ENCODE measurements at places on chromosomes 7 and 10.

GRCh38 chr7:114026486-114027089, 107.8 kb upstream of the PPP1R3A start:
- DNase-seq = peak; percentile 33

DNA sequence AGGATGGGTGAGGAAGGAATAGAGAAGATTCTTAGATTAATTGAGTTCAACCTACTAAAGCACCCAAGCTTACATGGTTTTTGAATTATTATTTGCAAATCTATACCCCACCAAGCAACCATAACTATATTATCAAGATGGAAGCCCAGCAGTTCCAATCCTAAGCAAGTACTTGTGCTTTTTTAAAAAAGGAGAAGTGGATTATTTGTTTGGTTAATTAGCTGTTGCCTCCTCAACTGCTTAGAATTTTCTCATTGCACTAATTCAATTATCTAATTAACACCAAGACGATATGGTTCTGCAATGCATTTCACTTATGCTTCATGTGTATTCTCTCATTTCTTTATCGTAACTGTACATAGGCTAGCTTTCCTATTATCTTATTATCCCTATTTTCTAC, 27.3 kb upstream of the WIPF3 start:
- DNase-seq = no peak

DNA sequence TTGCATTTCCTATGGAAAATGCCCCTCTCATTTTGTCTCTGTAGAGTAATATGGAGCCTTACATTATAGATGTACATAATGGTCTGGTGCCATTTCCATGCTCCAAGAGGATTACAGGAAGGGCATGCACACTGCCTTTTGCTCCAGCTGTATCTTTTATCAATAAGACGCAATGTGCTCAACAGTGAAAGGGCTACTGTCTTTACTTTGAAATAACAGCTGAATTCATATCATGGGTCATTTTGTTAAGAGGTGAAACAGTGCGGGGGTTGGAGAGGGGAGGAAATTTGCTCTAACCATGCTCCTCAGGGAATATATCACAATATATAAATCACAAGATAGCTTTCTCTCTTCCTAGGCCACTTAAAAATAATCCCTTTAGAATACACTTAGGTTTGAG, 77.7 kb downstream of the ICA1 start:
- DNase-seq = no peak

DNA sequence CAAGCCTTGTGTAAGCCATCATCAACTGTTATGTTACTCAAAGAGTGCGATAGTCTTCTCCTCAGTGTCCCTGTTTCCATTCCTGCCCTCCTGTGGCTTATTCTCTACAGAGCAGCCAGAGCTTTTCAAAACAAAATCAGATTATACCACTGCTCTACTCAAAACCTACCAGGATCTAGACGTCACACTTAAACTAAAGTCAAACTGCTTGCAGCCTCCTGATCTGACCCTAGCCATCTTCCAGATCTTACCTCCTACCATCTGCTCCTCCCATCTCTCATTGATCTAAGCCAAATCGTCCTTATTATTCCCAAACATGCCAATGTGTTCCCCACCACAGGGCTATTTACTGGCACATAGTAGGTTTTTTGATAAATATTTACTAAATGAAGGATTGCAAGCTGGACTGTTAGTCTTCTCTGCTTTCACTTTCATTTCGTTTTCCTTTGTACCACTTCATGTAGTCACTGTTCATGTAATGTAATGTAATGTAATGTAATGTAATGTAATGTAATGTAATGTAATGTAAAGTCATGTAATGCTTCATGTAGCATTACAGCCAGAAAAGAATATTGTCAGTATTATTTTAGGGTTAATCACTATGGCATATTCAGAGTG, 116.1 kb downstream of the GPR37 start:
- DNase-seq = no peak

GRCh38 chr7:90853205-90853604, 257.1 kb downstream of the CDK14 start:
- DNase-seq = no peak

- no peak for DNase-seq
Observed at GRCh38 chr10:42963312-42963711, 113.6 kb upstream of the RET start.

- DNase-seq = peak; percentile 92
Observed at GRCh38 chr10:88157981-88158465, 294.6 kb downstream of the PTEN start.

DNA sequence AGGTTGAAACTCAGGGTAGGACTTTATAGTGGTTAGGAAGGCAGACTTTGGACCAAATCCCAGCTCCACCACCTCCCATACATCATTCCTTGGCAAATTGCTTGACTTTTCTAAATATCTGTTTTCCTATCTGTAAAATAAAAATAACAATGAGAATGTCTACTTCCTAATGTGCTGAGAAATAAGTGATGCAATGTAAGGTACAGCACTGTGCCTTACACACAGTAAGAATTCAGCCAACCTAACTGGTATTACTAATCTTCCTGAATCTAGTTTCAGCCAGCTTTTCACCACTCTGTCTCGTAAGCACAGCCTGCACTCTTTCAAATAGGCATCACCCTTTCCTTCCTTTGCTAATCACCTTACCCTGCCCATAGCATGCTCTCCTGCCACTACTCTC, 9.7 kb downstream of the PRLHR start:
- no peak for DNase-seq

DNA sequence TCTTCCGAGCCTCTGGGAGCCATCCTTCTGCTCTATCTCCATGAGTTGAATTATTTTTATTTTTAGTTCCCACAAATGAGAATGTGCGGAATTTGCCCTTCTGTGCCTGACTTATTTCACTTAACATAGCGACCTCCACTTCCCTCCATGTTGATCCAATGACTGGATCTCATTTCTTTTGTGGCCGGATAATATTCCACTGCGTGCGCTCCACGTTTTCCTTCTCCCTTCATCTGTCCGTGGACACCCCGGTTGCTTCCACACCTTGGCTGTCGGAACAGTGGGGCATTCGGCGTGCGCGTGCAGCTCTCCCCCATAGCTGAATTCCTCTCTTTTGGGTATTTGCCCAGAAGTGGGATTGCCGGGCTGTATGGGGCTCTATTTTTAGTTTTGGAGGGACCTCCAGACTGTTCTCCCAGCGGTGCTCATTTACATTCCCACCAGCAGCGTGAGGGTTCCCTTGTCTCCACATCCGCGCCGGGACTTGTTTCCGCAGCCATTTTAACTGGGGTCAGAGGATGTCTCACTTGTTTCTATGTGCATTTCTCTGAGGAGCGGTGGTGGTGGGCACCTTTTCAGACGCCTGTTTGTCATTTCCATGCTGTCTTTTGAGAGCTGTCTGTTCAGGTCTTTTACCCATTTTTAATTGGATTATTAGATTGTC, 51.0 kb upstream of the SUN1 start:
- no peak for DNase-seq
